ENCODE measurements at places on chromosomes 11 and 22. TPM values are rescaled to one million over a fixed set of nuclear protein-coding genes. Genes with fewer than 3 reads are reported as not detected.
A peak's percentile ranks its signal among the peaks of the same experiment; 100 is the strongest.

B3GAT1 gene
- total RNA-seq: 5.4 TPM

CHEK1 gene
- total RNA-seq: 74.7 TPM

HBB gene
- not detected for total RNA-seq

FGF3 gene
- not detected for total RNA-seq

DNA sequence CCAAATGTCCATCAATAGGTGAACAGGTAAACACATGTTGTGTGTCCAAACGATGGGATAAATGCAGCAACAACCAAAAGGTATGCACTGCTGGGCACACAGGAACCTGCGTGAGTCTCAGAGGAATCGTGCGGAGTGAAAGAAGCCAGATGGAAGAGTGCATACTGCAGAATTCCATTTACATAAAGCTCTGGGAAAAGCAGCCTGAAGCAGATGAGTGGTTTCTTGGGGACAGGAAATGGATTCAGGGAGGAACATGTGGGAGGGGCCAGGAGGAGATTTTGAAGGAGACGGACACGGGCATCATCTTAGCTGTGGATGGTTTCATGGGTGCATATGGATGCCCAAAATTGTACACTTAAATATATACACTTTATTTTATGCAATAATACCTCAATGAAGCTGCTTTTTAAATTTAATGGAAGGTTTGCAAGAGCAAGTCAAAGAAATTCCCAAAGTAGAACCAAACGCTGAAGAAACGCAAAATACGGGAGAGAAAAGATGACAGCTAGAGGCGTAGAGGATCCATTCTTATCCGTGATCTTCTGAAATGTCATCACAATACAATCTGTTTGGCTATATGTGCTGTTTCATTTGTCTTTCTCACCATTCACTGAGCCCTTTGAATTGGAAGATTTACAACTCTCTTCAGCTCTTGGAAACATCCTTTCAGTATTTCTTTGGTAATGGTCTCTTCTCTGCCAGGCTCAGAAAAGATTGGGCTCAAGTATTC is 24.5 kb downstream of the ST14 start:
- no peaks in the 10 kb centered on the region for H3K36me3 ChIP-seq
- no peak overlapping the region for H3K27ac ChIP-seq
- peaks cover 4% of the 10 kb centered on the region for H3K27me3 ChIP-seq
- H3K4me1 ChIP-seq: no peaks in the 10 kb centered on the region

DNA sequence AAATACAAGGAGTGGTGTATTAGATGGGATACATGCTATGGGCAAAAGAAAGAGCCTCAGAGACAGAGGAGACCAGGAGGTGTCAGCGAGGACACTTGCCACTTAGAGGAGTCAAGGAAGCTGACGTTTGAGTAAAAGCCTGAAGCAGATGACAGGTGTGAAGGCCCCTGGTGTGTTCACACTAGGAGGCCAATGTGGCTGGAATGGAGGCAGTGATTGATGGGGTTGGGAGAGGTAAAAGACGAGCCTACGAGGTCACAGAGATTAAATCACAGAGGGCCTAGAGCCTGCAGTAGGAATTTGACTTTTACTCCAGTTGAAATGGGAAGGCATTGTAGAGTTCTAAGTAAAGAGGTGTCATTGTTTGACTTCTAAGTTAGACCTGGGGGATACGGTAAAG is 12.0 kb upstream of the GDPD5 start:
- no peaks in the 10 kb centered on the region for H3K36me3 ChIP-seq
- no peak for DNase-seq
- peak overlapping the region; percentile 70 for H3K4me3 ChIP-seq

- H3K4me1 ChIP-seq: peaks cover 85% of the 10 kb centered on the region
- no peaks in the 10 kb centered on the region for H3K27me3 ChIP-seq
- peak overlapping the region; percentile 100 for H3K27ac ChIP-seq
Observed at GRCh38 chr22:37232140-37232998, 11.7 kb downstream of the RAC2 start.

DNA sequence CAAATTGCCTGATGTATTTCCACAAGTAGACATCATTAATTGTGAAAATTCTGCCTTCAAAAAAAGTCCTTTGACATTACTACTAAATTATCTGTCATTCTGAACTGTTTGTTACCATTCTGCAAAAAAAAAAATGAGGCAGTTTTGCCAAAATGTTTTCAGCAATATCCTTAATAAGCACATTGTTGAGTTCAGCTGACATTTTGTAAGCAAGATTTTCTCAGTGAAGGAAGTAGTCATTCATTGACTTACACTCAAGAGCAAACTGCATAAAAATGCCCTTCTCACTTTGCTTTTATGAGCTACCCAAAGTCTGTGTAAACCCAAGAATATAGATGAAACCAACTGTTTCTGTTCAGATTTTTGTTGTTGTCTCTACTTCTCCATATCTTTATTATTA is 125.9 kb downstream of the UVRAG start:
- H3K27me3 ChIP-seq: no peaks in the 10 kb centered on the region
- H3K4me3 ChIP-seq: no peak overlapping the region
- H3K4me1 ChIP-seq: peaks cover 5% of the 10 kb centered on the region
- DNase-seq: no peak

DNA sequence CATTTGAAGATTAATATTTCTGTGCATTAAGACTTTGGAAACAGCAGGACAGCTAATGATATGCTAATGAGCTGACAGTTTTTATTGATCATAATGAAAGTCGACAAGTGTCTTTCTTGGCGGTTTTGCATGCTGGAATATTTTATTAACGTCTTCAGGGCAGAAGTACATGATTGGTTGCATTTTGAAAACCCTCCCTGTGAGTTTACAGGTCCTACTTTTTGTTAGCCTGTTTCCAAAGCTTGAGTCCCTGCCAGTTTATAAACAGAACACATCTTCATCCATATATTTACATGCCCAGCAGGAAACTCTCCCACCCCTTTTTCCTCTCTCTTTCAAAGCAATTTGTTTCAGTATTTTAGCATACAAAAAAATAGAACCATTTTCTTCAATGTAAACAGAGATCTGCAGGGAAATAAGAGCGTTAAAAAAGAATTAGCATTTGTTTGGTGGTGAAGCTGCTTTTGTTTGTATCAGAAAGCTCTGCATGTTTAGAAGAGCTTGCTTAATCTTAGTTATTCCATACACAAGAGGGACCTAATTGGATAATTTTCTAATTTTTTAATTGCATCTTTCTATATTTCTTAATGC is 243.6 kb downstream of the NELL1 start:
- H3K27me3 ChIP-seq: no peaks in the 10 kb centered on the region
- H3K4me3 ChIP-seq: no peak overlapping the region
- H3K27ac ChIP-seq: no peak overlapping the region

DNA sequence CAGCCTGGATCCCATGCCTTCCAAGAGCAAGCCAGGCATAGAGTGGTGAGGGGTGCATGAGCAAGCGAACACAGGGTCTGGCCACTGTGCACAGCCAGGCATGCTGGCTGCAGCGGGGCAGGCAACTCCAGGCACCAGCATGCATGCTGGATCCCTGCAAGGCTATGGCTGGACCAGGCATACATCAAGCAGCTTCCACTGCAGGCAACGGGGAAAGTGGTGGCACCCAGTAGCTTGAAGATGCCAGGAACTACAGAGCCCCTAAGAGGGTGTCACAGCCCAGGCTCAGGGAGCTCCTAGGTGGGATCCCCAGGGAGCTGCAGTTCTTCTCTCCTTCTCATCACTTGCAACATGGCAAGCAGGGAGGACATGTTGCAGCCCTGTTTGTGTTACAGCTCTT is 45.2 kb downstream of the CHST1 start:
- H3K36me3 ChIP-seq: no peaks in the 10 kb centered on the region
- peaks cover 22% of the 10 kb centered on the region for H3K27me3 ChIP-seq
- H3K4me1 ChIP-seq: no peaks in the 10 kb centered on the region
- no peak overlapping the region for H3K4me3 ChIP-seq
- H3K27ac ChIP-seq: no peak overlapping the region
- no peak for DNase-seq

DNA sequence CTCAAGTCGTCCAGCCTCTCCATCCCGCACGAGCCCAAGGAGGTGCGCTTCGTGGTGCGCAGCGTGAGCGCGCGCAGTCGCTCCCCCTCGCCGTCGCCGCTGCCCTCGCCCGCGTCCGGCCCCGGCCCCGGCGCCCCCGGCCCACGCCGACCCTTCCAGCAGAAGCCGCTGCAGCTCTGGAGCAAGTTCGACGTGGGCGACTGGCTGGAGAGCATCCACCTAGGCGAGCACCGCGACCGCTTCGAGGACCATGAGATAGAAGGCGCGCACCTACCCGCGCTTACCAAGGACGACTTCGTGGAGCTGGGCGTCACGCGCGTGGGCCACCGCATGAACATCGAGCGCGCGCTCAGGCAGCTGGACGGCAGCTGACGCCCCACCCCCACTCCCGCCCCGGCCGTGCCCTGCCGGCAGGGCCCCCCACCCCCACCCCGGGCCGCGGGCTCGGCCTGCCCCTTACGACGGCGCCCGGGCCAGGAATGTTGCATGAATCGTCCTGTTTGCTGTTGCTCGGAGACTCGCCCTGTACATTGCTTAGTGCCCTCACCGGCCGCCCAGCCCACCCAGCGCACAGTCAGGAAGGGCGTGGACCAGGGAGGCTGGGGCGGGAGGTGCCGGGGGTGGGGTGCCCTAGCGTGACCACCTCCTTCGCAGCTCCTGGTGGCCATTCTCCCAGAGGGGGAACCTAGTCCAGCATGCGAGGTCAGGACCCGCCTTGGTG is 6.9 kb upstream of the ACR start:
- H3K36me3 ChIP-seq: no peaks in the 10 kb centered on the region
- peaks cover under 1% of the 10 kb centered on the region for H3K27me3 ChIP-seq
- no peak overlapping the region for H3K27ac ChIP-seq
- peak; percentile 39 for DNase-seq
- H3K4me1 ChIP-seq: peaks cover 3% of the 10 kb centered on the region

Measured in natural killer cell treated with Interleukin-12 subunit alpha and Interleukin-12 subunit beta and Interleukin-15 and Interleukin-18, amount 100 ng/mL, for 72 hours (primary cell).